Neural progenitor cell (in vitro differentiated cells): ENCODE measurements at places on chromosomes 11 and 22.
A peak's percentile ranks its signal among the peaks of the same experiment; 100 is the strongest.

DNA sequence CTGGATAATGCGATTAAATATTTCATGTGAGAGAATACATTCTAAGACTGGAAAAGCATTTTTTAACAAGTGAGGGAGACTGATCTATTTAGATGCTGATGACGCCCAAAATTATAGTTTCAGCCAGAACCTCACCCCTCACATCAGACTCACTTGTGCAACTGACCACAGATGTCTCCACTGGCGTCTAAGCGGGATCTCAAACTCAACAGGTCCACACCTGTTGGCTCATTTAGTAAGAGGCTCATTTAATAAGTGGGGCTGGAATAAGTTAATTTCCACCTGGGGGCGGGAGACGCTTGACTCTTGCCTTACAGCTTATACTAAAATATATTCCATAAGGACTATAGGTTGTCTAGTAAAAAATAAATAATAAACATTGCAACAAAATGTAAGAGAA lies 47.5 kb downstream of the MORC2 start:
- DNase-seq, result no peak

DNA sequence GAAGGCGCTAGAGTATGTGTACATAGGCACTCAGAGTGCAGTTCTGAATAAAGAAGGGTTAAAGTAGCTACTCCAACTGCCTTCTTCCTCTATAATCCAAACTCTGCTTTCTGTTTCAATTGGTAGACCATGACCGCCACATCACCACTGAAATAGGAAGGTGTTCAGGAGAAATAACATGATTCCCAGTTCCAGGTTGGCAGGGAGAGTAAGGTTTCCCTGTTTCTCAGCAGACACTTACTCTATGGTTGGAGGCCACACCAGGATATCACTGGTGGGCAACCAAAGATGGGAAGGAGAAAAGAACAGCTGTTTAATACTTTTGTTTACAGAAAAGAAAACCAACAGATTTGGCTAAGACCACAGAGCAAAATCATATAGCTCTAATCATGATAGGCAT lies 37.9 kb downstream of the PAK1 start:
- no peak for DNase-seq

- peak; percentile 39 for DNase-seq
These were observed 1.8 kb downstream of the YWHAH start for GRCh38 chr22:31945971-31946680.

GRCh38 chr11:63023222-63023814 lies 7.7 kb upstream of the SLC22A8 start:
- DNase-seq, result no peak

DNA sequence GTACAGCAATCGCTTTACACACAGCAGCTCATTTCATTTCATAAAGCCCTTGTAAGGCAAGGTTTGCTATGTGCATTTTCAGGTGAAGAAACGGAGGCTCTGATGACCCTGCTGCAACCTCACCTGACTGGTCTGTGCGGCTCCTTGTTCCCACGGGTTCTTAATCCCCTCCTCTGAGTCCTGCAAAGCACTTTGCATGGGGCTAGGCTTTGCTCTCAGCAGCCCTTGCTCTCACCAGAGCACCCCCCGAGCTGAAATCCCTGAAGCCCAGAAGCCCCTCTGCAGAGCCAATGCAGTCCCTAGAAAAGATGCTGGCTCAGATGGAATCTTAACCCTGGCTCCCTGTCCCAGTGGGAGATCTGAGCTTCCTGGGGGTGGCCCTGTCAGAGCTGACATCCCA lies 11.0 kb upstream of the APOL6 start:
- peak; percentile 48 for DNase-seq

DNA sequence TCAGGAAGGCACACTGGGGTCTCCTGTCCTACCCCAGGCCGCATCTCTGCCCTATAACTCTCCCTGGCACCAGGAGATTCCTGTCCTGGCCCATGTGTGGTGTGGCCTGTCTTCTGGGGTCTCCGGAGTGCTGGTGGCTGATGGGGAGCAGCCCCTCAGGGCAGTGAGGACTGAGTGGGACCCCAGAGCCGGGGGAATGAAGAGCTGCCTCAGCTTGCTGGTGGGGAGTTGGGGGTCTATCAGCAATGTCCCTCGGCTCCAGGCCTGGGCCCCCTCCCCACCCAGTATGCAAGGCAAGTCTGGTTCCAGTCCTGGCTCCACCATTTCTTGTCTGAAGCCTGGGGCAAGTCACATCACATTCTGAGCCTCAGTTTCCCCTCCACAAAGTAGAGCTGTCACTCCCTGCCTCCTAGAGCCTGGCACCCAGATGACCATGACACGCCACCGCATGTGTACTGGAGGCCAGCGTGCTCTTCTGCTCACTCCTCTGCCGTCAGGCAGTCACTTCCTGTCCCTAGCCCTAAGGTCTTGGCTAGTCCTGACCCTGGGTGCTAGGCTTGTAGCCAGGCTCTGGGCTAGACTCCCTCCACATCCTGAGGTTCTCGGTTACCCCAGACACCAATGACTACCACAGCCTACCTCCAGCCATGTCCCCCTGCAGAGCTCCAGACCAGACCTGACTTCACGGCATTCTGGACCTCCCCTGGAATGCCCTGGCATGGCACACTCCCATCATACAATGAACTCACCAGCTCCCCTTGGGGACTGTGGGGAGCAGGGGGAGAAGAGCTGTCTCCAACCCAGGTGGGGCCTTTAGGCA lies 12.8 kb downstream of the ARAP1 start:
- no peak for DNase-seq

- no peak for DNase-seq
These were observed 6.5 kb downstream of the TPCN2 start for GRCh38 chr11:69055212-69055586.

DNA sequence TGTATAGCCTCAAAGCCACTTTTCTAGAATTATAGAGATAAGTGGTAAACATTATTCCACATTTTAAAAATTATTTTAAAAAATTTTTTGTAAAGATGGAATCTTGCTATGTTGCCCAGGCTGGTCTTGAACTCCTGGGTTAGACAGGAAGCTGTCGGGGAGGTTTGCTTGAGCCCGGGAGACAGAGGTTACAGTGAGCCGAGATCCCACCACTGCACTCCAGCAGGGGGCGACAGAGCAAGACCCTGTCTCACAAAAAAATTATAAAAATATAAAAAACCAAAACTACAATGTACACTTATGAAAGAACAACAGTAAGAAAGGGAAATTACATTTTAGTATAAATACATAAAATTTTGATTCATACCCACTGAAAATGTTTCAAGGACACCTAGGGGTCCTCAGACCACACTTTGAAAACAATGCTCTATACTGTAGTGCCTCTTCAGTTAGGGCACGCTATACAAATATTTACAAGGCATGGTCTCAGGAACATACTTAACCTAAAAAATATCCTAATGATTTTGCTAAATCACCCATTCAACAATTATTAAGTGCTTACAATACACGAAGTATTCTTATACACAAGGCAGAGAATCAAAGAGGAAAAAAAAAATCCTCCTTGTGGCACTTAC lies 111.2 kb downstream of the MRTFA start:
- DNase-seq, result peak; percentile 41

DNA sequence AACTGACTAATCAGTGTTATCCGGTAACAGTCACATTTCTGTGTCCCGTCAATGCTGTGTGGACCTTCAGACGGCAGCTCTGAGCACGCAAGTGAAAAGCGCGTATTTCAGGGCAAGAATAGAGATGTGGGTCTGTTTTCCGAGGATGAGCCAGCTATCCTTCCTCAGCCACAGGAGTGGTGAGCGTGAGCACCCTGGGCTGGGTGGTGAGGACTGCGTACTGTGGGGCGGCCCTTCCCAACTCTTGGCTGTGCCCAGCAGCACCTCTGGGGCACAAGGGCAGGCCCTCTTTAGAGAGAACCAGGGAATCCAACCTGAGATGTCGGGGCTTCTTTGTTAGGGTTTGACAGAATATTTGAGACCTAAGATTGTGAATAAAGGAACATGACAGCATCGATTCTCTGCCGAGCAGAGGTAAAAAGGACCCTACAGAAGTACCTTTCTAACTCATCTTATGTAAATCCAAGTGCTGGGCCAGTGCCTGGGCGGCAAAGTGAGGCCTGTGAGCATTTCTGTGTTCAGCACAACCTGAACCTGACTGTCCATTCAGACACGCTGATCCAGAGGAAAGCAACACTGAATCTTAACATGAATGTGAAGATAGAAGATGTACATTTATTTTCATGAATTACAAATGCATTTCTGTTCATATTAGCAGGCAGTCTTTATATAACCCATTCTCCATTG lies 26.5 kb upstream of the YPEL1 start:
- no peak for DNase-seq

DNA sequence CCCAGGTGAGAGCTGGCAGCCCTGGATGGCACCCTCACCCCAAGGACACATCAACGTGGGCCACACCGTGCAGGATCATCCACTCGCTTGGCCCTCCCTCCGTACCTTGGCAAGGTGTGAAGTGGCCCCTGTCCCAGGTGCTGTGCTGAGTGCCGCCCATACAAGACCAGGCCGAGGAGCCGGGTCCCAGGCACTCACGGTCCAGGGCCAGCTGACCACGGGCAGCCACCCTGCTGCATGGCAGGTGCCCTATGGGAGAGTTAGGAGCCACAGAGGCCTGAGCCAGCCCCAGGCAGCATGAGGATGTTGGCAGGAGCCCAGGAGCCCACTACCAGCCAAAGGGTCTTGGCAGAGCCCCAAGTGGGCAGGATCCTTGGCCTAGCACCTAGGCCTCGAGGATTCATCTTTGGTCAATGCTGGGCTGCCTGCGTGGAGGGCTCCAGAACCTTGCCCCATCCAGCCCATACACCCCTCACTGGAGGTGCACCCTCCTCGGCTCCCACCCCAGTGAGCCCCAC lies 19.6 kb downstream of the RTN4R start:
- no peak for DNase-seq

GRCh38 chr11:132821014-132821413 lies 711.3 kb downstream of the OPCML start:
- no peak for DNase-seq
